ENCODE measurements at places on chromosomes 12 and 14. TPM values are rescaled to one million over a fixed set of nuclear protein-coding genes. Genes with fewer than 3 reads are reported as not detected.

DNA sequence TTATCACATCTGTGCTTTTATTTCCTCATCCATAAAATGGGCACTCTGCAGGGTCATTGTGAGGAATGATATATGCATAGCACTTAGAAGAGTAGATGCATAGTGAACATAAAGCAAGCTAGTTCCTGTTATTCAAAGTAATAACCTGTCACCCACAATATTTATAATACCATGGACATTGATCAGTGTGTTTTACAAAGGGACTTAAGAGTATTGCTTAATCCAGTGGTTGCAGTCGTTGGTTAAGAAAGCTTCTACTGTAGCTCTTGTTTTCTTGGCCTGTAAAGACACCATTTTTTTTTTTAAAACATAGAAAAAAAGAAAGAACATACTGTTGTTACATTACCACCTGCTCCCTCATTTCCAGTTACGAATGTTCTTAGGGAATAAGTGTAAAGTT, 13.1 kb downstream of the METAP2 start:
- no peak overlapping the region for H3K4me3 ChIP-seq
- DNase-seq: no peak
- no peaks in the 10 kb centered on the region for H3K4me1 ChIP-seq
- H3K27me3 ChIP-seq: no peaks in the 10 kb centered on the region
- H3K36me3 ChIP-seq: peaks cover 6% of the 10 kb centered on the region

GRCh38 chr14:71060825-71061455, 153.7 kb downstream of the PCNX1 start:
- H3K27me3 ChIP-seq: no peaks in the 10 kb centered on the region
- H3K36me3 ChIP-seq: peaks cover 37% of the 10 kb centered on the region
- no peak overlapping the region for H3K27ac ChIP-seq
- DNase-seq: no peak
- no peak overlapping the region for H3K4me3 ChIP-seq

GRCh38 chr14:25132732-25133422, 82.9 kb upstream of the STXBP6 start:
- peaks cover 51% of the 10 kb centered on the region for H3K27me3 ChIP-seq
- peak; percentile 64 for DNase-seq
- peaks cover 5% of the 10 kb centered on the region for H3K4me1 ChIP-seq
- H3K36me3 ChIP-seq: no peaks in the 10 kb centered on the region
- no peak overlapping the region for H3K27ac ChIP-seq

GRCh38 chr12:40336573-40337199, 111.9 kb downstream of the LRRK2 start:
- H3K27ac ChIP-seq: no peak overlapping the region
- peaks cover 9% of the 10 kb centered on the region for H3K36me3 ChIP-seq
- no peak for DNase-seq
- no peak overlapping the region for H3K4me3 ChIP-seq

DNA sequence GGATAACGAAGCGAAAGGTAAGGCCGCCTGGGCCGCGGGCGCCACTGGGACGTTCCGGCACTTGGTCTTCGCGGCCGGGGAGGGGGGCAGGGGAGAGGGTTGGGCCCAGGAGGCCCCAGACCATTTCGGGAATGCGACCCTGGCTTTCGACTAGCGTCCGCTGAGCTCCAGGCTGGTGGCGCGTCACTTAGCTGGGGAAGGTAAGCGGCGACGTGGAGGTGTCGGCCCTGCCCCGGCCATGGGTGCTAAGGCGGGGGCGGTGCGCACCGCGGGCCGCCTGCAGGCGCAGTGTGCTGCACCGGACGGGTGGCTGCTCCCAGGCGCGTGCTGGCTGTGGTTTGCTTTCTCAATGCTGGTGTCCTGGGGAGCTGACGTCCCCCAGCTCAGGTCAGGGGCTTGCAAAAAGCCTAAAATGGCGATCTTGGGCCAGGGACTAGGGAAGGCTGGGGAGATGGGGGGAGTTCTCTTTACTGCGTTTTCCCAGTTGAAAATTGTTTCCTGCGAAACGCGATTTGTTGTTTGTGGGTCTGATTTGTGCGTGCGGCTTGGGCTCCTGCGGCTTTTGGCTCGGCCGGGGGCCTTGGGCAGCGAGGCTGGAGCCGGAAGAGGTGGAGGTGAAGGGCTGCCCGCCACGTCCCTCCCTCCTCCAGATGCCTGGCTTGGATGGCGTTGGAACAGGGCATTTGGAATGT, 1.2 kb downstream of the HOXC10 start:
- H3K4me3 ChIP-seq: peak overlapping the region; percentile 17
- H3K27ac ChIP-seq: no peak overlapping the region
- peaks cover 3% of the 10 kb centered on the region for H3K36me3 ChIP-seq
- no peak for DNase-seq
- peaks cover 8% of the 10 kb centered on the region for H3K4me1 ChIP-seq

DNA sequence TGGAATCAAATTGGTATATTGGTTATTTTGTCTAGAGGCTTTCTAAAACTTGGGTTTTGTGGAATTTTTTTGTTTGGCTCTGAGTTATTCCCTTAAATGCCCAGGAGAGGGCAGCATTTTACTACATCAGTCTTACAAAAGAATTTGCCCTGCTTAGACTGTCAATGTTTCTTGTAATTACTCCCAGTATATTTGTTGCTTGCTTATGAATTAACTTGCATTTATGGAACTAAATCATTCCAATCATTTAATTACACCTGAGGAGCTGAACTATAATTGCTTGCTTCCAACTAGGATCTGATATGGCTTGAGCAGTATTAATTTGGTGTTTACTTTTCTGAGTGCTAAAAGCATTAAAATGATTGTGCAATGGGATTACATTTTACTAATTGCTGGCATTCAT, 48.7 kb downstream of the MIPOL1 start:
- H3K27me3 ChIP-seq: no peaks in the 10 kb centered on the region
- no peak overlapping the region for H3K4me3 ChIP-seq
- no peaks in the 10 kb centered on the region for H3K4me1 ChIP-seq
- no peak overlapping the region for H3K27ac ChIP-seq

- no peaks in the 10 kb centered on the region for H3K4me1 ChIP-seq
- peaks cover 12% of the 10 kb centered on the region for H3K36me3 ChIP-seq
Observed at GRCh38 chr14:80455031-80455430, 243.7 kb upstream of the DIO2 start.

DNA sequence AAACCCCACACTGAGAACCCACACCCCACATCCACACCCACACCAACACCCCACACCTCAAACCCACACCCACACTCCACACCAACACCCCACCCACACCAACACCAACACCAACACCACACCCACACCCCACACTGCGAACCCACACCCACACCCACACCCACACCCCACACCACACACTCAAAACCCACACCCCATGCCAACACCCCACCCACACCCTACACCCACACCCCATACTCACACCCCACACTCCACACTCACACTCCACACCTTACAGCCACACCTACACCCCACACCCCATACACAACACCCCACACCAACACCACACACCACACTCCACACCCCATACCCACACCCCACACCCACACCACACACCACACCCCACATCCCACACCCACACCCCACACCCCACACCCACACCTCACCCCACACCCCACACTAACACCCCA, 38.0 kb downstream of the TMEM120B start:
- H3K4me3 ChIP-seq: no peak overlapping the region
- peaks cover 10% of the 10 kb centered on the region for H3K4me1 ChIP-seq
- DNase-seq: no peak
- no peaks in the 10 kb centered on the region for H3K27me3 ChIP-seq

DNA sequence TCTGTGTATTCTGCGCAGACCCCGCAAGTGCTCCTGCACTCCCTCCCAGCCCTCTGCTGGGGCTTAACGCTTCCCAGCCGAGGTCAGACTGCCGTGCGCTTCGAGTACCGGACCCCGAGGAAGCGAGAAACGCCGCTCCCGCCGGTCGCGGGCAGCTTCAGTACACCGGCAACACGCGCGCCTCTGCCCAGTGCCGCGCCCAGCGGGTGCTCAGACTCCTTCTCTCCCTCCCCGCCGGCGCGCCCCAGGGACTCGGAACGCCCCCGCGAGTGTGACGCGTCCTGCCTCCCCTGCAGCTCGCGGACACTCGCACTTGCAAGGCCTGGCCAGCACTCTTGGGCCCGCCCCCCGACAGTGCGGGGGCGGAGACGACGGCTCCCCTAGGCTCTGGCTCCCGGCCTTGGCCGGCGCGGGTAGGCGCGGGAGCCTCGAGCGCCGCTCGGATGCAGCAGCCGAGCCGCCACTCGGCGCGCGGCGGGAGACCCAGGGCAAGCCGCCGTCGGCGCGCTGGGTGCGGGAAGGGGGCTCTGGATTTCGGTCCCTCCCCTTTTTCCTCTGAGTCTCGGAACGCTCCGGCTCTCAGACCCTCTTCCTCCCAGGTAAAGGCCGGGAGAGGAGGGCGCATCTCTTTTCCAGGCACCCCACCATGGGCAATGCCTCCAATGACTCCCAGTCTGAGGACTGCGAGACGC, at the start of gene PTGER2:
TSS of gene PTGER2 (plus strand) at position 410 of the 692 bp plus-strand sequence. CDS start at position 647, 237 bp downstream.
- no peak within 1 kb of the TSS for H3K27ac ChIP-seq
- peaks cover 18% of the 10 kb centered on the region for H3K4me1 ChIP-seq
- peak; percentile 31 for DNase-seq
- H3K4me3 ChIP-seq: peak within 1 kb of the TSS; percentile 83
- peaks cover 84% of the 10 kb centered on the region for H3K27me3 ChIP-seq

DNA sequence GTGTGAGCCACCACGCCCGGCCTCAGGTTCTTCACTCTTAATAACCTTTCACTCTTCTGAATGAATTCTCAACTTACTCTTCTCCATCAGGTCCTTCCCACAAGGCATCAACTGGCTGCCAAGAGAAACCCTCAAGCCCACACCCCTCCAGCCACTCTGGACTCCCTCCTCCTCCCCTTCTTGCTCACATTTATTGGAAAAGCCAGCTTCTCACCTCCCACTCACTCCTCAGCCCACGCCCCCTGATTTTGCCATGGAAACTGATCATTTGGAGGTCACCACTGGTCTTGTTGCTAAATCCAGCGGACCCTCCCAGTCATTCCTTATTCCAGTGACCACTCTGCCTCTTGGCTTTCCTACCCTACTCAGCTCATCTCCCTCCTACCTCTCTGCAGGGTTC, 17.4 kb upstream of the ACVR1B start:
- H3K4me3 ChIP-seq: no peak overlapping the region
- H3K27ac ChIP-seq: no peak overlapping the region
- no peaks in the 10 kb centered on the region for H3K4me1 ChIP-seq
- no peaks in the 10 kb centered on the region for H3K36me3 ChIP-seq
- DNase-seq: no peak
- peaks cover 3% of the 10 kb centered on the region for H3K27me3 ChIP-seq

- H3K4me3 ChIP-seq: no peak overlapping the region
- H3K4me1 ChIP-seq: peaks cover 37% of the 10 kb centered on the region
- no peaks in the 10 kb centered on the region for H3K36me3 ChIP-seq
- H3K27me3 ChIP-seq: no peaks in the 10 kb centered on the region
Observed at GRCh38 chr14:102620413-102620812, 28.0 kb downstream of the RCOR1 start.

GRCh38 chr12:4567073-4567881, 5.3 kb downstream of the DYRK4 start:
- peaks cover 4% of the 10 kb centered on the region for H3K4me1 ChIP-seq
- H3K36me3 ChIP-seq: no peaks in the 10 kb centered on the region
- no peaks in the 10 kb centered on the region for H3K27me3 ChIP-seq
- H3K27ac ChIP-seq: no peak overlapping the region
- no peak overlapping the region for H3K4me3 ChIP-seq

DNA sequence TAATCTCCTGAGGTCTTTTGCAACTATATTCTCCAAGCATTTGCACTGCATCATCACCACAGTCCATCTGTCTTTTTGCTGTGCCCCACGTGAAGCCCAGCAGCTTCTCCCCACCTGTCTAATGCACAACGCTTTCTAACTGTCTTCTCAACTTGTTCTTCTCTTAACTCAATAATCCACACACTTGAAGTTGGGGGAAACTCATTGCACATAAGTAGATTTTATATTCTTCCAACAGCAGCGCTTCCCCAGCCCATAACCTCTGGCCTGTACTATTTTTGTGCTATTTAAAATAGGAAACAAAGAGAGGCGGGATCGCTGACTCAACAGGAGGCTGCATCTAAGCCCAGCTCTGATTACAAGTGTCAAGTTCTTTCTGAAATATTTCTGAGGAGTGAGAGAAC, 226.7 kb downstream of the GXYLT1 start:
- peak overlapping the region; percentile 74 for H3K27ac ChIP-seq
- DNase-seq: no peak
- H3K27me3 ChIP-seq: no peaks in the 10 kb centered on the region
- peaks cover 49% of the 10 kb centered on the region for H3K4me1 ChIP-seq

DNA sequence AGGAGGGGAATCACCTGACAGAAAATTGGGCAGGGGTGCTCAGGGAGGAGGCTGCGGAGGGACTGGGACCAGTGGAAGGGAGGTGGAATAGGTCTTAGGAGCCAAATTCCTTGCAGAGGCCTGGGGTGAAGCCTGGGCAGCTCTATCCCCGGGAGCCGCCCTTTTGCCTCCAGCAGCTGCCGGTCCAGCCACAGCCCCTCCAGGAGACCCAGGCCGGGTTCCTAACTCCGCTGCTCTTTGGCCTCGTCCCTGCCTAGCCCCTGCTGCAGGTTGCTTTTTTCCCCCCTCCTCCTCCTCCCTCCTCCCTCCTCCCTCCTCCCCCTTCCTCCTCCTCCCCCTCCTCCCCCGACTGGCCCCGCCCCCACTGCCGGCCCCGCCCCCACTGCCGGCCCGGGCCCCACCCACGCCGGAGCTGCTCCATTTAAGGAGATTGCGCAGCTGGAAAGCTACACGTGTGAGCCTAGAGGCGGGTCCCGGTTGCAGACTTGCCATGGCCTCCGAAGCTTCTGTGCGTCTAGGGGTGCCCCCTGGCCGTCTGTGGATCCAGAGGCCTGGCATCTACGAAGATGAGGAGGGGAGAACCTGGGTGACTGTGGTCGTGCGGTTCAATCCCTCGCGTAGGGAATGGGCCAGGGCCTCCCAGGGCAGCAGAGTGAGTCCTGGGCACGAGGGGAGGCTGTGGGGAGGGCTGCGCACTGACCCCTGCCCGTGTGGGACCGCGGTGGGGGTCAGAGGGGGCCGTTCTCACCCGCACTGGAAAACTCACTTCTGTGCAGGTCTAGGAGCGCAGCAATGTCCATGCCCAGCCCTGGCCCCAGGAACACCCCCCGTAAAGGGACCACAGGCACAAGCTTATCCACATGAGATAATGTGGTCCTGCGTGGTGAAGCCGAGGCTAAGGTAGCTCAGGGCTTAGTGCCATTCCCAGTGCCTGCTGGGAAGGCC, at the start of gene TCL1B:
TSS of gene TCL1B (plus strand) at position 449 of the 945 bp plus-strand sequence. CDS start at position 491, 42 bp downstream.
- H3K27me3 ChIP-seq: peaks cover 11% of the 10 kb centered on the region
- no peak for DNase-seq
- H3K27ac ChIP-seq: no peak within 1 kb of the TSS
- no peaks in the 10 kb centered on the region for H3K4me1 ChIP-seq
- H3K4me3 ChIP-seq: no peak within 1 kb of the TSS
- no peaks in the 10 kb centered on the region for H3K36me3 ChIP-seq

DNA sequence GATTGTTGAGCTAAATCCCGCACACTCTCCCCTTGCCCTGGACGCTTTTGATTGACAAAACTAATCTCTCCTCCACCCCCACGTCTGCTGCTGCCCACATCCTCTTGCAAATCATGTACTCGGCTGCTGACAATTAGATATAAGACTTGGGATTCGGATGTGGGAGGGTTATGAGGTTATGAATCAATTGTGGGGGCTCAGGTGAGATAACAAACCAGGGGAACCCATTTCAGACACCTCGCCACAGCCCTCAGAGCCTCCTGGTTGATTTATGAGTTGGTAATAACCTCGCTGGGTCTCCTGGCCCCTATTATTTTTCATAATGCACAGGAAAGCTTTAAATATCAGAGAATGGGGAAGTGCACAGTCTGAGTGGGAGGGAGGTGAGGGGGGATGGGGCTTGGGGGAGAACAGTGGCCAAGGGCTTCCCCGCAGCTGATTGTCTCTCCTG, 449.9 kb downstream of the DPF3 start:
- no peak overlapping the region for H3K27ac ChIP-seq
- no peaks in the 10 kb centered on the region for H3K27me3 ChIP-seq
- H3K36me3 ChIP-seq: no peaks in the 10 kb centered on the region
- DNase-seq: no peak
- H3K4me1 ChIP-seq: peaks cover 5% of the 10 kb centered on the region

Gene SDR9C7
- total RNA-seq: not detected

Gene TPPP2
- not detected for total RNA-seq

Gene NAP1L1
- 1,116 TPM for total RNA-seq

Gene CIDEB
- total RNA-seq: not detected

Gene TMX1
- 61.9 TPM for total RNA-seq

Gene IFT81
- 43.5 TPM for total RNA-seq

Gene GUCY2C
- not detected for total RNA-seq
